A172 (cell line): ENCODE measurements at places on chromosomes 5 and 9.

- DNase-seq, result no peak
These were observed 18.4 kb upstream of the TCF7 start for GRCh38 chr5:134095887-134096589.

- DNase-seq, result no peak
These were observed 428.8 kb downstream of the BRINP1 start for GRCh38 chr9:118940473-118940872.

DNA sequence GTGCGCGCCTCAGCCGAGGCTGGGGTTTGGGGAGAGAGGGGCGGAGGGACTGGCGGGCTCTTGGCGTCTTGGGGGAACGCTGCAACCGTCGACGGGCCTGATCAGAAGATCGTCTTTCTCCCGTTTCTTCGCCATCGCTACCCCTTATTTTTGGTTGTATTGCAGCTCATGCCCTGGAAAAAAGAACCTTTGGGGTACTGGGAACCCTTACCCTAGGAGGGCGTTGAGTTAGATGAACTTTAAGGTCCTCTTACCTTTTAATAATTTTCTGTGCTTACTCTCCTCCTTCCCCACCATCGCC is 719 bp downstream of the PAIP2 start:
- no peak for DNase-seq

GRCh38 chr9:138058181-138058580 is 180.6 kb downstream of the CACNA1B start:
- no peak for DNase-seq

GRCh38 chr9:91420501-91421127 is 3.0 kb downstream of the NFIL3 start:
- DNase-seq, result no peak

DNA sequence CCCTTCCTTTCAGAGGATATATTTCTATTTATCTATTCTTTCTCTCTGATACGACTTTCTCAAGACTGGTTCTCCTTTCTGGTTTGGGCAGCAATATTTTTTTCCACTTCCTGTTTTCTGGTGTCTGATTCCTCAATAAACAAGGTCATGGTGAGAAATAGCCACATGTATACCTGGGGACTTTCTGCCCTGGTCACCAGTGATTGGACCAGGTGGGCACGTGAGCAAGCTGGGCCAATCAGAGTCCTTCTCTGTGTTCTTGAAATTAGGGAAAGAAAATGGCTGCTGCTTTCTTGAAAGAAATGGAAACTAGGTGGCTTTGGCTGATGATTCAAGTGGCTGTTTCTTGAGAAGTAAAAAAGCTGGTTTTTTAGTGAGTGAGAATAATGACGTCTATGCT is 18.4 kb upstream of the GSN start:
- DNase-seq, result no peak

- no peak for DNase-seq
These were observed 51.8 kb downstream of the ATG10 start for GRCh38 chr5:82023644-82024043.

DNA sequence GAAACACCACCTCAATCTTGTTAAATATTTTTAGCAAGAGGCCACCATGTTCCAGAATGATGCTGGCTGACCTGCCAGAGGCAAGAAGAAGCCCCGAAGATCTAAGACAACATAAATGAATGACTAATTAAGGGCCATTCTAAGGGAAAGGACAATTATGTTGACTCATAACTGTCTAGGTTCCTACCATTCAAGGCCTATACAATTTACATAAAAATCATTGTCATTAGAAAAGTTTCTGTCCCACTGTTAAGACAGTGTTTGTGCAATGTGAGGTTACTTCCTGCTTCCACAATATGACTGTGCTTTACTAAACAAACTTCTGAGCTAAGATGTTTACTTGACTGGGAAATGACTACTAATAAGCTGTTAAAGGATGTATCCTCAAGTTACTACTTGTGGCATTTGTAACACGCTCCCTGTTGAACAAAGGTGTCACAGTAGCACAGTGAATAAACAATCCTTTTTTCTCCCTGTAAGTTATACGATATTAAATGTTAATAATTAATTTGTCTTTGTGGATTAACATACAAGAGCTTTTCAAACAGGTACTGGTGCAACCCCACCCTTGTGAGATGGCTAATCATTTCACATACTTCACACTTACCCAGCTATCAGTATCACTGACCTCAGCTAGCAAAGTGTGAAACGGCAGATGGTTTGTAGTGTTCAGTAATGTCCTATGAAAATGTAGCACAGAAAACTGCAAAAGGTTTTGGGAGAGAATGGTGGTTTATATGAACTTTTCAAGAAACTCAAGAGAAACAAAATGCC is 195.8 kb downstream of the EFNA5 start:
- peak; percentile 35 for DNase-seq

- DNase-seq, result peak; percentile 54
These were observed 141.8 kb downstream of the YIPF5 start for GRCh38 chr5:144028636-144029035.

- no peak for DNase-seq
These were observed 6.9 kb downstream of the ABHD17B start for GRCh38 chr9:71904076-71904475.

DNA sequence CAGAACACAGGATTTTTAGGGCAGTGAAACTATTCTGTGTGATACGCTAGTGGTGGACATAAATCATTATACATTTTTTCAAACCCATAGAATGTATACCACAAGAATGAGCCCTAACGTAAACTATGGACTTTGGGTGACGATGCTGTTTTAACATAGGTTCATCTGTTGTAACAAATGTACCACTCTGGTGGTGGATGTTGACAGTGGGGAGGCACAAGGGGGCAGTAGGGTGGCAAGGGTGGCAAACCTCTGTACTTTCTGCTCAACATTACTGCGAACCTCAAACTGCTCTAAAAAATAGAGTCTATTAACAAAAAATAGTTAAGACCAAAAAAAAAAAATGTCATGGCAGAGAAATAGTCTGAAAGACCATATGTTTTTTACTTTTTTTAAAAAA is 9.1 kb upstream of the MVB12B start:
- DNase-seq, result no peak

GRCh38 chr9:28926306-28926705 is 1353.0 kb upstream of the C9orf72 start:
- no peak for DNase-seq

DNA sequence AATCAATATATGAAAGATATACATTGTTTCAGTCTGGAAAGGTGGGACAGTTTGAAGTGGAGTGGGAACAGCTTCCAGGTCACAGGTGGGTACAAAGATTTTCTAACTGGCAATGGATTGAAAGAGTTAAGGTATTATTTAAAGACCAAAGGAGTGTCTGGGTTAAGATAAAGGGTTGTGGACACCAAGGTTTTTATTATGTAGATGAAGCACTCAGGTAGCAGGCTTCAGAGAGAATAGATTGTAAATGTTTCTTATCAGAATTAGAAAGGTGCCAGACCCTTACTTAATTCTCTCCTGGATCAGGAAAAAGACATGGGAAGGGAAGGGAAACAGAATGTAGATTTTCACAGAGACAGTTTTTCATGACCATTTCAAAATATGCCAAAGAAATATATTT is 1174.8 kb downstream of the MAT2B start:
- DNase-seq, result no peak

- DNase-seq, result peak; percentile 40
These were observed 180.2 kb upstream of the EGFLAM start for GRCh38 chr5:38078161-38078560.

GRCh38 chr9:105051897-105052296 is 123.9 kb upstream of the ABCA1 start:
- DNase-seq, result no peak

GRCh38 chr5:134554319-134555222 is 29.1 kb downstream of the JADE2 start:
- peak; percentile 99 for DNase-seq

DNA sequence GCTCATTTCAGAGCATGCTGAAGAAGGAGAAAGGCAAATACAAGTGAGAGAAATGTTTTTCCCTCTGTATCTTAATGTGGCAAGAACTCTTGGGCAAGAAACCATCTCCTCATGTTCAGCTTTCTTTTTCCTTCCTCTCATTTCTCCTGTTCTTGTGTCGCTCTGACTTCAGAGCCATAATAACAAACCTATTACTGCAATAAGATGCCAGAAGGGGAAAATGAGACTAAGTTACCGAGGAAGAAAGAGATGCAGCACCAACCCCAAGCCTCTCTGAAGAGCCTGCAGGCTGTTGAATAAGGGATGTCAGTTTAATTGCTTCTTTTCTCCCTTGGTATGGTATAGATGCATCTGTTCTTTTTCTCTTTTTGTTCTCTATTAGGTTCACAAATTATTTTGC is 170.1 kb upstream of the GLRA1 start:
- DNase-seq, result no peak

- peak; percentile 58 for DNase-seq
These were observed 548.2 kb upstream of the CLINT1 start for GRCh38 chr5:158406884-158407823.

DNA sequence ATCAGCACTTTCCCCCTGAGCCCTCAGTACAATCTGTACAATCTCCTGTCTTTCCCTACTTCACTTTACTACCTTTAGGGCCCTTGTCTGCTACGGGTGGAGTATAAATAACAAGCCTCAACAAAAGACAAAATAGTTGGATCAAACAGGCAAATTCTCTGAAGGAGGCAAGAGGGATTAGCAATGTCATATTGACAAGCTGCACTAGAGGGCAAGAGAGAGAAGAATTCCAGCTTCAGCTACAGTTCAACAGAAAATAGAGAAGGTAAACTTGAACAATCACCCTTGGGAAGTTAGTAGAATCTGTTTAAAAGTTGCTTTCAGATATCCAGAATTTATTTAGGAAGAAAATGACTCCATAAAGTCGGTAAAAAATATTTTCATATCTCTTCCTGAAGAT is 68.4 kb upstream of the IZUMO3 start:
- no peak for DNase-seq

GRCh38 chr5:75653521-75653920 is 42.3 kb downstream of the ANKDD1B start:
- no peak for DNase-seq

GRCh38 chr5:142014911-142015584 is 2.2 kb upstream of the GNPDA1 start:
- DNase-seq, result peak; percentile 76

- DNase-seq, result no peak
These were observed 323.0 kb downstream of the TMEM167A start for GRCh38 chr5:82754036-82754746.

GRCh38 chr5:127176769-127177168 is 103.5 kb upstream of the C5orf63 start:
- DNase-seq, result no peak

- DNase-seq, result no peak
These were observed 131.5 kb upstream of the TNC start for GRCh38 chr9:115249488-115249887.

DNA sequence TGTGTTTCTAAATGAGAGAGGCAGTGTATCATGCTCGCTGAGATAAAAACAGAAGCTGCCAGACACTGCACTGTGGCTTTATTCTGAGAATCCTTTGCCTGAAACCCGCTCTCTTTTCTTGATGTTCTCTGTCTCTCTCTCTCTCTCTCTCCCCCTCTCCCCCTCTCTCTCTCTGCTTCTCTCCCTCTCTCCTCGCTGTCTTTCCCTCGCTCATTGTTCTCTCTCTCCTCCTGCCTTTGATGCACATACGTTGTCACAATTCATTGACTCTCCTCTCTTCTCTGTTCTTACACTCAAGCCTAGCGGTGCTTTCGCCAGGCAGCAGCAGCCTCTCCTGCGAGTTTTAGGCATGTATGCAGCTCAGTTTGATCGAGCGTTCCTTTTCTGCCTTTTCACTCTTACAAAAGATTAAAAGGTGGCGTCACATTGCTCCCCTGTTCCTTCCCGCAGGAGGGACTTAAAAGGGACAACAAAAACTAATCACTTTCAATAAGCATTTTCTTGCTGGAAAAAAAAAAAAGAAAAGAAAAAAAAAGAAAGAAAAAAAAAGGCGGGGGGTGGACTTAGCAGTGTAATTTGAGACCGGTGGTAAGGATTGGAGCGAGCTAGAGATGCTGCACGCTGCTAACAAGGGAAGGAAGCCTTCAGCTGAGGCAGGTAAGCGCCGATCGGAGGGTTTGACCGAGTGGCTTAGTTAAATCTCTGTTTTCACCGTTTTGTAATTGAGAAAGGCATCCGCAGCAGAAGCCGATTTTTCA is 717.9 kb upstream of the WWC1 start:
- peak; percentile 60 for DNase-seq

DNA sequence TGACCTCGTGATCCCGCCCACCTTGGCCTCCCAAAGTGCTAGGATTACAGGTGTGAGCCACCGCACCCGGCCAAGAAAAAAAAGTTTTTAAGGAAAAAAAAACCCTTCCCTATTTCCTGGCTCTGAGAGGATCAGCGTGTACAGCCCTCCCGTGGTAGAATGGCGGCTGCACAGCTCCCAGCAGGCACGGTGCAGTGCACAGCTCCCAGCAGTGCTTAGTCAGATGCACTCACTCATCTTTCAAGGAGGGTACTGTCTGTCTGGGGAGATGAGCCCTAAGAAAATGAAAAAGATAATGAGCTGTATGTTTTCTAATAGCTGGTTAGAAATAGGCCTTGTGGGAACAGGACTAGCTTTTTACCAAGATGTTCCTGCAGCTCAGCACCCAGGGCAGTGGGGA is 36.7 kb upstream of the SLC2A8 start:
- no peak for DNase-seq

DNA sequence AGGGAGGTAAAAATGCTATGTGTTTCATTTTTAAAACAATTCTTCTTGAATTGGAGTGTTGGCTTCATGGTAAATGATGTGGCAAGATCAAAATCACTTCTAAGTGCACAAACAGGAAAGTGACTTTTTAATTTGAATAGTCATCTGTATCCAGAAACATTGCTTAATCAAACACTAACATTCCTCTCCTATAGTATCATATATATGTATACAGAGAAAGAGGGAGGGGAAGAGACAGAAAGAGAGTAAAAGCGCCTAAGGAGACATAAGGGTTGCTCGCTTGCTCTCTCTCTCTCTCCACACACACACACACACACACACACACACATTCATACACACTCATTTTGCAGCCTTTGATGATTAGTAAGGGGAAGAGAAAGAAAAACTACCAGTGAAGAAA is 95.4 kb upstream of the PRDM9 start:
- DNase-seq, result no peak

DNA sequence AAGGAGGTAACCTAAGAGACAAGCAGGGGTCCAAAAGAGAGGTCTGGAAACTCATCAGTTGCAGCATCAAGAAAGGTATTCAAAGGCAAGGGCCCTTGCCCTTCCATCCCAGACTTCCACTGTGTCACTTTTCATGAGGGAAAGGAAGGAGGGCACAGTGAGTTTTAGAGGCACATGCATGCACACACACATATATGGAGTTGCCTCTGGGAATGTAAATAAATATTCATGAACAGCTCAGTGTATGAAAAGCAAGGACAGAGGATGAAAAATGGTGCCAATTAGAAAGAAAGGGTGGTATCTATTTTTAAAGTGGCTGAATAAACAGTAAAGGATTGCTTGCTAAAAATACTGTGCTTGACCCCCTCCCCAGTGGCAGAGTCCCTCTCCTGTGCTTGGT is 105.3 kb upstream of the LRRTM2 start:
- DNase-seq, result no peak

DNA sequence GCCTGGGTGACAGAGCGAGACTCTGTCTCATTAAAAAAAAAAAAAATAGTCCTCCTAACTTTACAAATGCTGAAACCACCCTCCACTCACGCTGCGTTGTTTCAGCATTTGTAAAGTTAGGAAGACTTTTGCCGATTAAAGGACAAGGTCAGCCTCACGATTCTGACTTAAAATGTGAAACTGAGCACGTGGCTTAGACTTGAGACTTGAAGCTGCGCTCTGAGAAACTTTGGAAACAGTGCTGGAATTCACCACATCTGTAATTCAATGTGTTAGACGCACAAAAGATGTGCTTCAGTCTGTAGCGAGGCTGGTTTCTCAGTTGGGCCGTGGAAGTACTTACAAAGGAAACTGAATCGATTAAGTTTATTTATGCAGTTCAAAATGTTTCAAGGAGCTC is 25.0 kb upstream of the LAMC3 start:
- DNase-seq, result no peak
